Stimulated activated CD8-positive, alpha-beta memory T cell treated with anti-CD3 and anti-CD28 coated beads, Interleukin-2, amount 100 ng/mL, for 48 hours (primary cell): ENCODE measurements at places on chromosomes 12 and 14.

DNA sequence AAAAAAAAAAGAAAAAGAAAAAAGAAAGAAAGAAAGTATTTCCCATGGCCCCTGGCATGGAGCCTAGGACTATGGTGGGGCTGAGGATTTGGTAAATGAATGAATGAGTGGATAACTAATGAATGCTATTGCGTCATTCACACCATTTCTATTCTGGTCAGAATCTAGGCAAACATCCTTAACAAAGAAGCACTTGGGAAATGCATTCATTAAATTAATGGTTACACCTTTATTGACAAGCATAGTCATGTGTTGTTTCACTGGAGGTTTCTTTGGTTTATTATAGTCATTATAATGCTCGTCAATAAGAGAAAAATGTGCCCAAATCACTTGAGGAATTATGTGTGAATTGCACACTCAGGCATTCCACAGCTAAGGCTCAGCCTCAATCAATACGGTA lies 13.6 kb upstream of the AQP2 start:
- DNase-seq, result no peak

GRCh38 chr12:132946246-132946820 lies 9.8 kb downstream of the ZNF605 start:
- DNase-seq, result no peak

GRCh38 chr12:116159175-116159574 lies 118.3 kb downstream of the MED13L start:
- DNase-seq, result no peak

DNA sequence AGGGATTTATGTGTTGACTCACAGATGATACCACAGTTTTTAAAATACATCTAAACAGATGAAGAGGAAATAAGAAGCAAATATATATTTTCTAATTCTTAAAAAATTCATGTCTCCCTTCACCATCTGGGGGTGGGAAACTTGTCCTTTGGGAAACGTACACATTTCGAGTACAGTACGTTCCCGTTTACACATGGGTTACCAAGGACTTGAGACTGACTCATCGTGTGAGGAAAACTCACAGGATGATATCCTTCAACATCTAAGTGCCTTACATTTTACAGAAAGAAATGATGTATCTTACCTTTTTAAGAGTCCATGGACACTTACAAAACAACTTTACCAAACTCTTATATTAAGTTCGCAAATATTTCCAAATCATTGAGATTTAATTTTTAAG lies 16.0 kb upstream of the FBLN5 start:
- no peak for DNase-seq

GRCh38 chr12:48160807-48161206 lies 3.5 kb upstream of the ASB8 start:
- DNase-seq, result no peak

GRCh38 chr14:45332360-45332988 lies 79.5 kb upstream of the MIS18BP1 start:
- DNase-seq, result no peak

DNA sequence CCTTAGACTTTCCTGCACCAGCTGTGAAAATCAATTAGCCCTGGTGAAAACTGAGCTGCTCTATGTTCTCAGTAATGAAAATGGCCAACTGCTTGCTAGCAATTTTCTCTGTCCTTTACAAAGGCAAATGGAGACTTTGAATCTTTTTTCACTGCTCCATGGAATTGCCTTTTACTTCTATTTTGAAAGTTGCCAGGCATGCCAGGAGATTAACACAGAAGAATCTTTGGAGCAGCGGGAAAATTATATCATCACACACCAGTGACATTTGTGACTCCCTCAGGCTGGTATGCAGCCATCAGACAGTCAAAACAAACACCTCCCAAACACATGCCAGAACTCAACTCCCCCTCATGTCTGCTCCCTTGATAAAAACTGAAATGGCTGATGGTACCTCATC lies 872.0 kb upstream of the FLRT2 start:
- no peak for DNase-seq

- DNase-seq, result no peak
Measured at GRCh38 chr14:61183196-61183885, 97.8 kb downstream of the TMEM30B start.

DNA sequence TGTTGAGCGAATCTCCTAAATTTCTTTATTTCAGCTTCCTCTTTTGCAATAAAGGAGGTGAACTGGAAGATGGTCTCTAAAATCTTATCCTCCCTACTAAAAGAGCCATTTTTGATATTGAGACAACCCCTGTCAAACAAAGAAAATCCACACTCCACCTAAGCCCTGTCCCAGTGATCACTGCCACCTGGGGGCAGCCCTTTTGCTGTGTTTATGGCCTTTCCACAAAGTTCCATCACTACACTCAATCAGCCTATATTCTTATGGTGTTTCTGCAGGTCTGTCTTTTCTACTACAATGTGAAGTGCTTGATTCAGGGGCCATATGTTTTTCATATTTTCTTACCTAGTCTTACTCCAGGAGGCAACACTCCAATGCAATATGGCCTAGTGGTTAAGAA lies 163.7 kb downstream of the BMP4 start:
- no peak for DNase-seq
